ENCODE measurements at places on chromosomes 5 and 9.

DNA sequence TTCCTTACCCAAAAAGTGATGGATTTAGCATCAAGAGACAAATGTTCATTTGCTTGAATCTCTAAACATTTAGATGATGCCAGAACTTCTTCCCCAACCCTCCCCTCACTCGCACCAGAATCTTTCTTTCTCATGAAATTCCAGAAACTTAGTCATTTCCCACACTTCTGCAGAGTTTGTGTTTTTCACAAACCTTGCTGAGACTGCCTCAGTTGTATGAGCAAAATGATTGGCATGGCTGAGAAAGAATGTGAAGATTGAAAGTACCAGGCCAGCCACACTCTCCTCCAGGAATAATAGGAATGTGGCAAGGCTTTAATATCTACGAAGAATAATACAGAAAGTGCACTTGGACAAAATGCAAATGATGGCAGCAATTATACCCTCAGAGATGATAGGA, 428.3 kb upstream of the CDH6 start:
- no peak for DNase-seq

GRCh38 chr9:77449240-77450084, 198.7 kb downstream of the GNA14 start:
- DNase-seq: no peak

GRCh38 chr9:93149361-93149760, 15.3 kb upstream of the NINJ1 start:
- DNase-seq: no peak

DNA sequence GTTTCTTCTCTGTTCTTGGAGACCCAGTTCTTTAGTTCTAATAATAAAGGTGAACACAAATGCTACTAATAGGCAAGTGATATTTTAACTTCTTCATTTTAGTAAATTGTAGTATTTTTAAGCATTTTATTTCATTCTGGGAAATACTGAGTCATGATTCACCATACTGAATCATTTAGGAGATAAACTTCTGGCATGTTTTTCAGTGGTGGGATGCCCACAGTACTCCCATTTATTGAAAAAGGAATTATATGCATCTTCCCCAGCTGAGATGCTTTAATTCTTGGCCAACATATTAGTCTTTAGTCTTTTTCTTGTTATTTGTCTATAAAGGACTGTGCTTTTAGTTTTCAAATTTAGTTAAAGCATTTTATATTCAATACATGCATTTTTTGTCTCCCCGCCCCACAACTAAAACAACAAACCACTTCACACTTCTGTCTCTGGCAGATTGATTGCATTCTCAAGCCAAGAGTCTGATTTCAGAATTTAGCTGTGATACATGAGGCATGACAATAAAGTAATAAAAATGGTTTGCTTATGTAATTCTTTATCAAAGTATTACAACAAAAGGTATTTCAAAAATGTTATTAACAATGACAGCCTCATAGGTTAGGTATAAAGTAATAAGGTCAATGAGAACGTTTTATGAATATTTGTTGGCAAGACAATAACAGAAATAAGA, 125.2 kb upstream of the CDH18 start:
- DNase-seq: no peak

GRCh38 chr5:57280853-57281252, 107.0 kb downstream of the GPBP1 start:
- DNase-seq: no peak

DNA sequence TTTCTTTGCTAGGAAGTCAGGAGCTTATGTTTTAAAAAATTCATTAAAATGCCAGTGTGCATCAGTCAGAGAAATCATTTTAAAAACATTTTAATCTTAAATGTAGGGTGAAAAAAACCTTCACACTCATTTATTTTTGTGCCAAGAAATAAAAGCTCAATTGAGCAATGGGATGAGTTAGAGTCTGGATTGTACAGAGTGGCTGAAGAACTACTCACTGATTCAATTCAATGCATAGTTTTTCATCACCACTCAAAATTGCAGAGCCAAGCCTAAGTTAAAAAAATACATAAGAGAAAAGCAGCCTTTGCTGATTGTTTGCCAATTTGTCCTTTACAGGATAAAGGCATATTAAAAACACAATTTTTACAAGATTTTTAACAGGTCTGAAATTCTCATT, 168.2 kb upstream of the DMRTA1 start:
- DNase-seq: no peak

- DNase-seq: no peak
Observed at GRCh38 chr5:18967637-18968036, 1020.4 kb downstream of the CDH18 start.

DNA sequence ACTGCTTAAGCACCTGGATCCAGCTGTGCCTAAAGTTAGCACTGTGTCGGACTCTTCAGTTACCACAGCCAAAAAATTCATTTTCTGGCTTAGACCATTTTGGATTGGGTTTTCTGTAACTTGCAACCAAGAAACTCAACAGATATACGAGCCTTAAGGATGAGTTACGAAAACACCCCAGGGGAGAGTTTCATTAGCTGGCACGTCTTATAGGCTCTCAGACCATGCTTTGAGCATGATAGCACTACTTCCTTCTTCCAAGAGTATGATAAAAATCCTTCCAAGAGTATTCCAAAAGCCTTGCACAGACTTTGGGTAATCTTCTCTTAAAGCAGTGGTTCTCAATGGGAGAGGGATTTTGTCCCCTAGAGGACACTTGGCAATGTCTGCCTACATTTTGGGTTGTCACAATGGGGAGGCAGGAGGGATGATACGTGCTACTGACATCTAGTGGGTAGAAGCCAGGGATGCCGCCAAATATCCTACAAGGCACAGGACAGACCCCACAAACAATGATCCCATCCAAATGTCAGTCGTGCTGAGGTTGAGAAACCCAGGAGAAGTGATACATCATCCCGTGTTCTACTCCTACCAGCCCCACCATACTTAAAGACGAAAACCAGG, 64.8 kb downstream of the SMIM23 start:
- no peak for DNase-seq

- DNase-seq: no peak
Observed at GRCh38 chr5:135426102-135427082, 20.8 kb downstream of the DCANP1 start.

DNA sequence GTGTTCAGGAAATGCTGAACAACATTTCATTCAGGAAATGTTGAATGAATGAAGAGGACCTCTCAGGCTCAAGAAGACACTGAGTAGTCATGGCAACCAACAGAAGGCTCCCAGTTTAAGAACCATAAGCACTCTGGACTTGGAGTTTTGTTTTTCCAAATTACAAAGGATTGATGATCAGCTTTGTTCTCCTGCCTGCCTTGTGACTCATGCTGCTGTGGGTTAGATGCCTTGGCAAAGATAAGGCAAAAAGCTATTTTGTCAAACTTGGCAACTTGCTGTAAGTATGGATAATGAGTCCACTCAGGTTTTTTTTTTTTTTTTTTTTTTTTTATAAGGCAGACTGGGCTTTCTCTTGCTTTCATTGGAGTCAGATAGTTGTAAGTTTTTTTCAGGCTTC, 365.0 kb downstream of the TMEM232 start:
- DNase-seq: no peak

DNA sequence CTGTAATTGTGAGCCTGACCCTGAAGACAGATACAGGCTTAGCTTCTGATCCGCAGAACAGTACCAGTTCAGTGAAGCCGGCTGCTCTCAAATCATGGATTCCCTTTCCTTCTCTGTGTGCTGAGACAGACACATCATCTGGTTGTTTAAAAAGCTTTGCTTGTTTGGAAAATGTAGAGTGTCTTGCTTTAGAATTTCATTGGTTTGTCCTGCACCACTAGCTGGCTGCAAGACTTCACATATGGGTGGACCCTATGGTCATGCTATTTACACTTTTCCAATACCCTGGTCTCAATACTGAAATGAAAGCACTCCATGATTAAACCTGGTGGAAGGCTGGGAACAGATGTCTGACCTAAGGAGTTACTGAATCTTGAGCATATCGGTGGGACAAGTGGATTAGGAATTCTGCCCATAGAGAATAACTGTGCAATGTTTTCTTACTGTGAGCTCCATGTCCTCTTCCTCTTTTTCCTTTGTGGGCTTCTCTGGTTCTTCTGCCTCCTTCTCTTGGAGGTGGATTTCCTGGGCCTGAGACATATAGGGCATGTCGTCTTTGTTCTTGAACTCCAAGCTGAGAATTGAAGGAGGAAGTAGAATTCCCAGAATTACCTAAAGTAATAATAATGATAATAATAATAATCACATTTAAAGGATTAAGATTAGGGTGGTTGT, 201.1 kb upstream of the KLF9 start:
- no peak for DNase-seq

- DNase-seq: no peak
Observed at GRCh38 chr5:150499437-150499956, 8.4 kb upstream of the NDST1 start.

GRCh38 chr5:32726086-32726557, 15.0 kb downstream of the NPR3 start:
- DNase-seq: no peak

DNA sequence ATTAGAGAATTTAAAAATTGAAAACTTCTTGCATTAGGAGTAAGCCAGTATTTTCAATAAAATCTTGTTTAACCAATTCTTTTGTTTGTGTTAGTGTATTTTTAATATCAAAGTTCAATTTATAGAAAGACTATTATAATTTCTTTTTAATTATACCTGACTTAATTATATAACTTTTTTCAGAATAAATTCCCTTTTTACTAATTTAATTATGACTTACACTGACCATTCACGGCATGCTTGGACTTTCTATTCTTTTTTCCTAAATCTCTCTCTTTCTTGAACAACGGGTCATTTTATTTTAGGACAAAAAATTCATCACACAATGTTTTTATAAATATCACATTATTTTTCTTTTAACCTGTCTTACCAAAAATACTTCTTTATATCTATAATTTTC, 555.3 kb upstream of the PTGER4 start:
- DNase-seq: no peak

DNA sequence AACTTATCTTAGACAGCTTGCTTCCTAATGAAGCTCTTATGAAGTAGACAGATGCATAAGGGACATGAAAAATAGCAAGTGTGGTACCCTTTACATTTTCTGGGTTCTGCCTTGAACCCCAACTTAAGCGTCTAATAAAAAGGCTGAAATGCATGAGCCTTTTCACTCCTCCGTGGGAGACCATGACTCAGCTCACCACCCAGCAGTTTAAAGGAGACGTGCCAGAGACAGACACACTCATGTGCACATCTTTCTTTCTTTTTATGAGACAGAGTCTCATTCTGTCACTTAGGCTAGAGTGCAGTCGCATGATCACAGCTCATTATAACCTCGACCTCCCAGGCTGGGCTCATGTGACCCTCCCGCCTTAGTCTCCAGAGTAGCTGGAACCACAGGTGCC, 22.3 kb downstream of the CTXN3 start:
- DNase-seq: no peak

DNA sequence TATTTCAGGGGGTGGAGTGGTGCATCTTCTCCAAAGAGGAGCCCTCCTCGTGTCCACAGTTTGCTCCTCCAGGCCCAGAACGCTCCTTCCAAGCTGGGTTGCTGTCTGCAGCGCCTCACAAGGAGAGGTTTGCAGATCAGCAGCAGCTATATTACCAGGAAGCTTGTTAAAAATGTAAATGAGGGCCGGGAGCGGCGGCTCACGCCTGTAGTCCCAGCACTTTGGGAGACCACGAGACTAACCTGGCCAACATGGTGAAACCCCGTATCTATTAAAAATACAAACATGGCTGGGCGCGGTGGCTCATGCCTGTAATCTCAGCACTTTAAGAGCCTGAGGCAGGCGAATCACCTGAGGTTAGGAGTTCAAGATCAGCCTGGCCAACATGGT, 25.0 kb upstream of the FRMPD1 start:
- DNase-seq: no peak

DNA sequence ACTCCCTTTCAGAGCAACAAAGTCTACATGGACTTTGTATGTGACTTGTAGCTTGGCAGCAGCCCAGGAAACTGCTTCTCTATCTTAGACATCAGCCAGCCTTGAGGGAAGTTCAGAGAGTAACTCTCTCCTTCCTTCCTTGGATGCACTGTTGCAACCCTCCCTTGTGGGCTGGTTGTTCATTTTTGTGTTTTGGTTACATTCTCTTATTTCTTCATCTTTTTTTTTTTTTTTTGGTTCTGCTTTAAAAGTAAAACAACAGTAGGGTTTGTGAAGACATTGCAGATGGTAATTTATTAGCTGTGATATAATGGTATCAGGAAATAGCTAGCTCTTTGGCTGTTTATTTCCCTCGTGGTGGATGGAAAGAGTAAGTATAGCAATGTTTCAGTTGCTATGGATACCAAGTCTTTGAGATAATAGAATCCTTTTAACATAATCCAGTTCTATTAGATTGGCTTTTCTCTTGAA, 97.9 kb upstream of the MAMDC2 start:
- DNase-seq: peak; percentile 70

DNA sequence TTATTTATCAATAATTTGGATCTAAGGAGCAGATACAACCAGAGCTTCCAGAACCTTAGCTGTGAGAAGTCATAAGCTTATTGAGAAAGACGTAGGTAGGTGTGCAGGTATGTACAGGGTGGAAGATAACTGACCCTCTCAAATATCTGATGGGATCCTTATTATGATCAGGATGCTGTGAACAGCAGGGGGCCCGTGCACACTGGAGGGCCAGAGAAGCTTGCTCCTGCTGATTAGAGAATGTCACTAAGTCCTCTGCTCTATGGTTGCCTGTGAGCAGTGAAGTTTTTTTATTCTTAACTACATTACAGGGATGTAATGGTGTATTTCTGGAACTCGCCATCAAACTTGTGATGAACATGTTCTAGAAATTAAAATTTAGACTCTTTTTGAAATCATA, 108.9 kb upstream of the POU5F2 start:
- DNase-seq: no peak

- no peak for DNase-seq
Observed at GRCh38 chr5:94888674-94889073, 270.2 kb downstream of the SLF1 start.

DNA sequence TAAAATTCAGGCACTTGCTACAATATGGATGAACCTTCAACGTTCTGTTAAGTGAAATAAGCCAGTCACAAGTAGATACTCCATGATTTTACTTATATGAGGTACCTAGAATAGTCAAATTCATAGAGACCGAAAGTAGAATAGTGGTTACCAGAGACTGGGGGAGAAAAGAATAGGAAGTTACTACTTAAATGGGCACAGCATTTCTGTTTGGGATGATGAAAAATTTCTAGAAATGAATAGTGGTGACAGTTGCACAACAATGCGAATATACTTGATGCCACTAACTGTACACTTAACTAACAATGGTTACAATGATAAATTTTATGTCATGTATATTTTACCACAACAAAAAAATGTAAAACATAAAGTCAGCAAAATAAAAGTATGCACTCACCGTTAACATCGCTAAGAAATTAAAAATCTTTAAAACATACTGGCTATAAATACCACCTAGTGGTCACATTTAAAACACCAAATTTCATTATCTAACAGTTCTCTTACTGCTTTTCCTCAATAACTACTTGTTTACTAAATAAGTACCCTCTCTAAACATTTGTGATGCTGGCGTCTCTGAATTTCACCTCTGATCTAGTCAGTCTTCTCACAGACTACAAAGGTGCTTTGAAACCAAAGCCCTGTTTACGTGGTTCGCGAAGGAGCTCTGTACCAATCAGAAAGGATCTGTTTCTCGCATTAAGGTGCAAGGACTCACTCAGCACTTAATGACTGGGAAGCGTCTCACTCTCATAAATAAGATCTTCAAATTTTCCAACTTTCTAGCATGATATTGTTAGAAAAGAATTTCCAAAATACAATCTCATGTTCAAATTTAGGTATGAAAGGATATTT, 22.7 kb downstream of the KIF3A start:
- DNase-seq: no peak

GRCh38 chr9:122379340-122379739, 8.5 kb downstream of the PTGS1 start:
- no peak for DNase-seq

All from suprapubic skin (tissue), 4 donors.